ENCODE measurements at places on chromosomes 16 and 17. TPM values are rescaled to one million over a fixed set of nuclear protein-coding genes. Genes with fewer than 3 reads are reported as not detected.

- DNase-seq, result no peak
Measured at GRCh38 chr17:51640108-51640622, 379.8 kb downstream of the UTP18 start.

- no peak for DNase-seq
Measured at GRCh38 chr16:24027466-24027865, 191.7 kb downstream of the PRKCB start.

DNA sequence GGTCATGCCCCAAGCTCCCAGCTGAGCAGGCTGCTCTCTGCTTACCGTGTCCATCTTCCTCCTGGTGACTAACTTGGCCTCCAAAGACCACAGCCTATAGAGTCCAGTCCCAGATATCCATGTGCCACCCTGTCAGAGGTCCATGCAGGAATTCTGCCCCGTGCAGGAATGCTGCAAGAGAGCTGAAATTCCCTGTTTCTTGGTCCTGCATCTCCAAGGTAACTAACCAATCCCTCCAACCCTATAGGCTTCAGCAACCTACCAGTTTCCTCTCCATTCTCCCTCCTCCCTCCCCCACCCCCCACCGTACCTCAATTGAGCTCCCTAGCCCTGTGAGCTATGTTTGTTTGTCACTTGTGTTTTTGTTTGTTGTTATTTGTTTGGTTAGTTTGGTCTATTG lies 9.6 kb upstream of the MKS1 start:
- no peak for DNase-seq

DNA sequence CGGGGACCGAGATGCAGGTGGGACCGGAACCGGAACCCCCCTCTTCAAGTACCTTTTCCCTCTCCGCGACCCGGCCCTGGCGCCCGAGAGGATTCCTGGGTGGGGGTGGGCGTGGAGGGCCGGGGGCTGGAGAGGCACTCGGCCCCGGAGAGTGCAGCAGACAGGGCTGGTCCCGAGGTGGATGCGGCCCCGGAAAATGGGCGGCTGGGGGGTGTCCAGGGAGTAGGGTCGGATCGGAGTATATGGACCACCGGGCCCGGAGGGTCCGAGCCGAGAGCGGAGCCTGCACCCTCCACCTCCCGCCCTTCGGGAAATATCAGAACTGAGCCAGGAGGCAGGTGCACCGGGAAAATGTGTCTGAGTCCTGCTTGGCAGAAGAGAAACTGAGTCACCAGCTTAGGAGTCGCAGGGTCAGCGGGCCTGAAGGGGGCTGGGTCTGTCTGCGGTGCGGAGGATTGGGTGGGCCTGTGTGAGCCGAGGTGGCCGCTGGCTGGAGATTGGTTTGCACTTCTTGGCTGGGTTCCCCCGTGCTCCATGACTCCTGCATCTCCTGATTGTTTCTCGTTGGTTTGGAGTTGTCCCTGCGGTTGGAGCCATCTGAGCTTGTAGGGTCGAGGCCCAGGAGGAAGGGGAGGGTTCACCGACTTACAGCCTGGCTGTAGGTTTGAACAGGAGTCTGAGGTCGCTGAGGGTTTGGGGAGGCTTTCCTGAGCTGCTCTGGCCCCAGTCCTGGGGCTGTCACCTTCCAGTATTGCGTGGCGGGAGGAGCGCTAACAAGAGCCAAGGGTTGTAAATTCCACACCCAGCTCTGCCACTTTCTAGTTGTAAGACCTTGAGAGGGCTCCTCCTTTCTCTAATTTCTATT lies 518 bp downstream of the SH2B1 start:
- no peak for DNase-seq

DNA sequence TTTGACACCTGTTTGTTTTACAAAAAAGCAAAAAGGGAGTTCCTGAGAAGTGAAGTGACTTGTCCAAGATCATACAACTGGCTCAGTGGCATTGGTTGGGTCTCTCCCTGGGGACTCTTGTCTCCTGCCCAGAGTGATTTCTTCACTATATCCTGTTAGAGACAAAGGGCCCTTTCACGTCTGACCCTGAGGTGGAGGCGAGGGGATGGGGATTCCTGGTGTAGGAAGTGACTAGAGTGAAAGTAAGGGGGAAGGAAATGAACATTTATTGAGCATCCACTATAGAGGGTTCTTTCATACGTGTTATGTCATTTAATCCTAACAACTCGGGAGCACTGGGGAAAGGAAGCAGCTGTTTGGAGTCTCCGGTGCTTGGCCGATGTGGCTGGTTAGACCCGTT lies 9.0 kb downstream of the ITGB3 start:
- DNase-seq, result no peak

GRCh38 chr16:14321542-14321941 lies 250.4 kb downstream of the MRTFB start:
- DNase-seq, result no peak

GRCh38 chr16:17027488-17028129 lies 443.2 kb downstream of the XYLT1 start:
- DNase-seq, result no peak

- DNase-seq, result peak; percentile 96
Measured at GRCh38 chr16:87391950-87392820, at the start of gene MAP1LC3B. Gene MAP1LC3B (plus strand): TSS chr16:87392336. CDS start chr16:87392428, 92 bp downstream.

DNA sequence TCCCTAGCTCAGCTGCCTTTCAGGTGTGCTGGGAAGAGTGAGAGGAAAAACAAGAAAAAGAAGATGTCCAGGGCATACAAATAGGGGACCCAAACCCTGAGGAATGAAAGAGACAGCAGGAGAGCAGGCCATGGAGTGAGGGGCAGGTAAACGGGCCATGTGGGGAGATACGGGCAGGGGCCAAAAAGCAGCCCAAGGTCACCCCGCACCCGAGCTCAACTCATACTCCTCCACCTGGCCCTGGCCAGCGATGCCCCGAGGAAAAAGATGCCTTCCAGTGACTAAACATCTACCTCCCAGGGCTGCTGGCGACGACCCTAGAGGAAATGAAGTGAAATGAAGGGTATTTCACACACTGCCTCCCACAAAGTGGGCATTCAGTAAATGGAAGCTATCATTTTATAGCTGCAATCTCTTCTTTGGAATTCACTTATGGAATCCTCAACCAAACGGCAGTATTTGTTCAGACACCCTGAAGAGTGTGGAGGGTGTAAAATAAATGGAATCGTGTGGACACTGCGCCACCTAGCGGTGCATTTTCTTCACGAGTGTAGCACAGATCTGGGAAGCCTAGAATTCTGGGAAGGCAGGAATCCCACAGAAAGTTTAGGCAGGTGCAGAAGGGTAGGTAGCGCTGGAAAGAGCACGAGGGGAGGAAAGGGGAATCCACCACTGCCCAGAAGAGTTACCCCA lies 14.9 kb downstream of the ELAC2 start:
- DNase-seq, result peak; percentile 83

DNA sequence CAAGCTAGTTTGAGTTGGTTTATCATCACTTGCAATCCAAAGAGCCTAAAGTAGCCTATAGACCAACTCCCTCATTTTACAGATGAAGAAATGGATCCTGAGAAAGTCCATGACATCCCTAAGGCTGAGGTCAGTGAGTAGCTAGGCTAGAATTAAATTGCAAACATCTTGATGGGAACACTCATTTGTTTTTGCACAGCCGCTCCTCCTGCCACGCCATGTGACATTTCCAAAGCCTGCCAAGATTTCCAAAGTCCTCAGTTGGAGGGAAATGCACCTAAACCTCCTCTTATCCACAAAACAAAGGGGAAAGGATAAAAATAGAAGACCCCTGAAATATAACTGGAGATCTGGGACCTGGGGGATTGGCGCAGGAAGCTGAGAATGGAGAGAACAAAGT lies 15.0 kb downstream of the TMEM92 start:
- DNase-seq, result no peak

GRCh38 chr17:50198026-50198669 lies 3.3 kb downstream of the COL1A1 start:
- DNase-seq, result no peak

DNA sequence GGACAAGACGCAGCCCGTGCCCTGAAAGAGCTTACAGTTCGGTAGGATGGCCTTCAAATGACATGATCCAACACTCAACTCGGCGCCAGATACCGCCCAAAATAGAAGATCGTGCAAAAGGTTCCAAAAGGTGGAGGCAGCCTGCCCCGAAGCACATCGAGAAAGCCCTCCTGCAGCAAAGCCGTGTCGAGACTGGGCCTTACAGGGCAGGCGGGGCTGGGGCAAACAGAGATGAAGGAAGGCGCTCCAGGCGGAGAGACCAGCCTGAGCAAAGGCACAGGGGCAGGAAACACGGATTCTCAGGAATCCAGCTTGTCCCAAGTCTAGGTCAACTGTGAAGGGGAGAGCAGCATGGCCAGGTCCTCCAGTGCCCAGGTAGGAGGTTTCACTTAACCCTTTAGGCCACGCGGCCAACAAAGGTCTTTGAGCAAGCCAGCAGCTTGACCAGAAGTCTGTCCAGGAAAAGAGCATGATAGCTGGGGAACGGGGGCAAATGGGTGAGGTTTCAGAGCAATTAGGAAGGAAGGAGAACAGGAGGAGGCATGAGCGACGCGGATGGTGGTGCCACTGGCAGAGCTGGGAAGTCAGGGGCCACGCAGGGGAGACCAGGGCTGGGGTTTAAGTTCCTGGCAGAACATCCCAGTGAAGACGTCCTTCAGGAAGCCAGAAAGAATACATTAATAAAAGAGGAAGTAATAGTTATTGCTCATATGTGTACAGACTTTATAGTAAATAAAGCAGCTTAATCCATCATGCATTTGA lies 21.2 kb upstream of the EIF1 start:
- no peak for DNase-seq

- no peak for DNase-seq
Measured at GRCh38 chr17:80063830-80064585, 27.6 kb downstream of the CCDC40 start.

Gene ARL4D
- 50.9 TPM for total RNA-seq

DNA sequence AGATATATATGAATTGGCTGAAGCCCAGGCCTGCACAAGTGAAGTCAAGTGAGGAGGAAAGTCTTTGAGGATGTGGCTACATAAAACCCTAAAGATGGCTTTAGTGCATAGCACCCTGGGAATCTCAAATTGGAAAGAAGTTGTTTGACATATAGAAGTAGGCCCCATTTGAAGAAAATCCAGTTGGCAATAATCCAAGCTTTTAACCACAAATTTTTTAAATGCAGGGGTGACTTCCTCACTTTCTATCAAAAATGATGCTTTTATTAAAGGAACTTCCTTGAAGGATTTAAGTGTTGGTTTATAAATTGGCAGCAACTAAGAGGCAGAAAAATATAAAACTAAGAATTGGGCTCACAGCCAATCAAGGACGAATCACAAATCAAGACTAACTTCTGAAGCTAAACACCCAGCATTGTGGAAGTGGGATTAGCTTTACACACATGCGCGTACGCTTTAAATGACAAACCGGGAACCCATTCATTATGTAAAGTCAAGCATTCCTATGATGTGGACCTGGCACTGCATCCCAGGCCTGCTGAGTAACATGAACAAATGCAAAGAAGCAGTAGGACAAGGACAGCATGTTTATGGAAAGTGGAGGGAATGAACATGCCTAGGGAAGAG lies 63.3 kb downstream of the NOG start:
- DNase-seq, result no peak

Gene GLP2R
- total RNA-seq, result not detected

GRCh38 chr16:55542459-55543082 lies 23.9 kb upstream of the CAPNS2 start:
- no peak for DNase-seq

DNA sequence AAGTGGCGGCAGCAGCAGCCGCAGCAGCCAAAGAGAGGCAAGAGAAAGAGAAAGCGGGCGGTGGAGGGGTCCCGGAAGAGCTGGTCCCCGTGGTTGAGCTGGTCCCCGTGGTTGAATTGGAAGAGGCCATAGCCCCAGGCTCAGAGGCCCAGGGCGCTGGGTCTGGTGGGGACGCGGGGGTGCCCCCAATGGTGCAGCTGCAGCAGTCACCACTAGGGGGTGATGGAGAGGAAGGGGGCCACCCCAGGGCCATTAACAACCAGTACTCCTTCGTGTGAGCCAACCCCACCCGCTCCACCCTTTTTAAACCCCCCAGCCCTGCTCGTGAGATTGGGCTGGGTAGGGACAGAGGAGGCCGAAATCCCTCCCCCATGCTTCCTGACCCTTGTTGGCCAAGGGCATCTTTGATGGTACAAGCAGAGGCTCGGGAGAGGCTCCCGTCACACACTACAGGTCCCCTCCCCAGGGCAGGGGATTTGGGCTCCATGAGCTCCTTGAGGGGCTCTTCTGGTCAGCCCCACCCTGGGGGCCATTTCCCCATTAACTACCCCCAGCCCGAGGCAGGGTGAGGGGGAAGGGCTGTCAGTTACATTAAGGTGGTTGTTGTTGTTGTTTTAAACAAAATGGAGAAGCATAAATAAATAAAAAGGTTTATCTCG lies 4.6 kb upstream of the ATP2A1 start:
- no peak for DNase-seq

DNA sequence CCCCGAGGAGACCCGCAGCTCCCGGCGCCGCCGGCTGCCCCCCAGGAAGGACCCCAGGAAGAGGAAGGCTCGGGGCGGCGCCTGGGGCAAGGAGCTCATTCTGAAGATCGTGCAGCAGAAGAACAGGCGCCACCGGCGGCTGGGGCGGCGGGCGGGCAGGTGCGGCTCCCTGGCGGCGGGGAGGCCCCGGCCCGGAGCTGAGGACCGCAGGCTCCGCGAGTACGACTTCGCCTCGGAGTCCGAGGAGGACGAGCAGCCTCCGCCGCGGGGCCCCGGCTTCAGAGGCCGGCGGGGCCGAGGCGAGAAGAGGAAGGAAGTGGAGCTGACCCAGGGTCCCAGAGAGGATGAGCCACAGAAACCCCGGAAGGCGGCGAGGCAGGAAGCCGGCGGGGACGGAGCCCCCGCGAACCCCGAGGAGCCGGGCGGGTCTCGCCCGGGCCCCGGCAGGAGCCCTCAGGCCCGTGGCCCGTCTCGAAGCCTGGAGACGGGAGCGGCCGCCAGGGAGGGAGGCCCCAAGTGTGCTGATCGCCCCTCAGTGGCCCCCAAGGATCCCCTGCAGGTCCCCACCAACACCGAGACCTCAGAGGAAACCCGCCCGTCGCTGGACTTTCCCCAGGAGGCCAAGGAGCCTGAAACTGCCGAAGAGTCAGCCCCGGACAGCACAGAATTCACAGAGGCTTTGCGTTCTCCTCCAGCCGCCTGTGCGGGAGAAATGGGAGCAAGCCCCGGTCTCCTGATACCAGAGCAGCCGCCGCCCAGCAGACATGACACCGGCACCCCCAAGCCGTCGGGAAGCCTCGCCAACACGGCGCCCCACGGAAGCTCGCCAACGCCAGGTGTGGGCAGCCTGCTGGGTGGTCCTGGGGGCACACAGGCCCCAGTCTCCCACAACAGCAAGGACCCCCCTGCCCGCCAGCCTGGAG lies 22.3 kb upstream of the ZFPM1 start:
- DNase-seq, result no peak

Gene CD300LG
- total RNA-seq, result 21.4 TPM

DNA sequence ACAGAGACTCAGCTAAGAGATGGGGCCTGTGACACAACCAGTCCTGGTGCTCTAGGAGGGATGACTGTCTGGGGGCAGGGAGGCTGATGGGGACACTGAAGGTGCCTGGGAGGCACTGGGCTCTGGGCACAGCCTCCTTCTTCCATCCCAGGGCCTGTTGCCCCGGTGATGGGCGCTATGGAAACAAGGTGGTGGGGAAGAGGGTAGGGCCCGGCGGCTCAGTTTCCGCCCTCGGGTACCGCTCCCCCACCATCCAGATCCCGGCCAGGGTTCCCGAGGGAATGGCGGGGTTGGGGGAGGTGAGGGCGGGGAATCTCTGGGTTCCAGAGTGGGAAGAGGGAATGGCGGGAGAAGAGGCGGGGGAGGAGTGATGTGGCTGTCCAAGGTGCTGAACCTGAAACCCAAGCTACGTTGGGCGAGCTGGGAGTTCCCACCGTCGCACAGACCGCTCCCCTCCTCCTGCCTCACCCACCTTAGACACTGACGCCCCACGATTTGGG lies 981 bp downstream of the KCNH4 start:
- no peak for DNase-seq

Gene NPIPB6
- 2.3 TPM for total RNA-seq

Measured in suprapubic skin (tissue), 4 donors.